ENCODE measurements at places on chromosomes 7 and 10.

DNA sequence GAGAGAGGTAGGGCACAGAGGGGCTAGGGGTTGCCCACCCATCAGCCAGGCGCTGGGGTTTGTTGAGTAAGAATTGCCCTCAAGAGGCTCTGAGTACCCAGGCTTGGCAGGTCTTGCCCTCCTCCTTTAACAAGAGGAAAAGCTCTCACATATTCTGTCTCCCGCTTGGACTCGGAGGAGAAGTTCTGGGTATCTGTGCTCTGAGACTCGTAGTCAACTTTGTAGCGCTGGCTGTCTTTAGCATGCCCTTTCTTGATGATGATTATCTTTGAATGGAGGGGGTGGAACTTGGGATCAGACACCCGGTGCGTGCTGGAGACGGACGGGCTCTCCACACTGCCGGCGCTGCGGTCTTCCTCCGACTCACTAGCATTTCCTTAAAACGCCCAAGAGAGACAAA is 4.0 kb downstream of the IGFBP3 start:
- H3K4me3 ChIP-seq = no peak overlapping the region
- DNase-seq = no peak
- no peak overlapping the region for H3K27ac ChIP-seq

GRCh38 chr10:48649349-48649944 is 35.2 kb upstream of the WDFY4 start:
- no peak for DNase-seq
- H3K27ac ChIP-seq = no peak overlapping the region
- H3K36me3 ChIP-seq = no peaks in the 10 kb centered on the region
- H3K4me3 ChIP-seq = no peak overlapping the region
- no peaks in the 10 kb centered on the region for H3K27me3 ChIP-seq

GRCh38 chr7:92854501-92855238 is 18.3 kb upstream of the CDK6 start:
- no peaks in the 10 kb centered on the region for H3K27me3 ChIP-seq
- H3K4me3 ChIP-seq = no peak overlapping the region
- no peak for DNase-seq
- no peaks in the 10 kb centered on the region for H3K36me3 ChIP-seq
- H3K4me1 ChIP-seq = no peaks in the 10 kb centered on the region

DNA sequence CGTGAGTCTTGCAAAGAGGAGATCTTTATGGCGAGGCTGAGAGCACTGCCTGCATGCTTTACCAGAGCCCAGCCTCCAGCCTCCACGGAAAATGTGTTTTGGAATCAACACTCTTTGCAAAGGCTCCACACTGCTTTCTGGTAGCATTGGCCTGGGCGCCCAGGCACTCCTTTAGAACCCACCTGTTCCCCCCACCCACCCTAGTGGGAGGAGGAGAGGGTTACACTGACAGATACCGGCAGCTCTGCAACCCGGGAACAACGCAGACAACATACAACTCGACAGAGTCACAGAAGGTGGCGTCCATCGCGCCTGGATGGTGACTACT is 5.5 kb upstream of the MNX1 start:
- H3K4me1 ChIP-seq = peaks cover 7% of the 10 kb centered on the region
- peaks cover 95% of the 10 kb centered on the region for H3K27me3 ChIP-seq
- no peak overlapping the region for H3K4me3 ChIP-seq
- H3K36me3 ChIP-seq = no peaks in the 10 kb centered on the region
- H3K27ac ChIP-seq = no peak overlapping the region
- DNase-seq = no peak

GRCh38 chr7:131637859-131638258 is 81.4 kb upstream of the PODXL start:
- peaks cover 2% of the 10 kb centered on the region for H3K27me3 ChIP-seq
- H3K36me3 ChIP-seq = no peaks in the 10 kb centered on the region
- peak; percentile 62 for DNase-seq
- H3K4me1 ChIP-seq = peaks cover 6% of the 10 kb centered on the region
- H3K27ac ChIP-seq = no peak overlapping the region

GRCh38 chr10:17375936-17376584 is 78.3 kb downstream of the ST8SIA6 start:
- no peak overlapping the region for H3K4me3 ChIP-seq
- no peaks in the 10 kb centered on the region for H3K27me3 ChIP-seq
- H3K36me3 ChIP-seq = no peaks in the 10 kb centered on the region
- H3K4me1 ChIP-seq = peaks cover 2% of the 10 kb centered on the region

- no peak for DNase-seq
- no peaks in the 10 kb centered on the region for H3K4me1 ChIP-seq
- no peak overlapping the region for H3K27ac ChIP-seq
- peaks cover 2% of the 10 kb centered on the region for H3K36me3 ChIP-seq
- H3K4me3 ChIP-seq = no peak overlapping the region
Observed at GRCh38 chr10:48418189-48418788, 111.8 kb downstream of the MAPK8 start.

GRCh38 chr7:28156401-28156800 is 24.2 kb downstream of the JAZF1 start:
- peaks cover 3% of the 10 kb centered on the region for H3K4me1 ChIP-seq
- H3K36me3 ChIP-seq = no peaks in the 10 kb centered on the region
- H3K27ac ChIP-seq = no peak overlapping the region
- no peak for DNase-seq

DNA sequence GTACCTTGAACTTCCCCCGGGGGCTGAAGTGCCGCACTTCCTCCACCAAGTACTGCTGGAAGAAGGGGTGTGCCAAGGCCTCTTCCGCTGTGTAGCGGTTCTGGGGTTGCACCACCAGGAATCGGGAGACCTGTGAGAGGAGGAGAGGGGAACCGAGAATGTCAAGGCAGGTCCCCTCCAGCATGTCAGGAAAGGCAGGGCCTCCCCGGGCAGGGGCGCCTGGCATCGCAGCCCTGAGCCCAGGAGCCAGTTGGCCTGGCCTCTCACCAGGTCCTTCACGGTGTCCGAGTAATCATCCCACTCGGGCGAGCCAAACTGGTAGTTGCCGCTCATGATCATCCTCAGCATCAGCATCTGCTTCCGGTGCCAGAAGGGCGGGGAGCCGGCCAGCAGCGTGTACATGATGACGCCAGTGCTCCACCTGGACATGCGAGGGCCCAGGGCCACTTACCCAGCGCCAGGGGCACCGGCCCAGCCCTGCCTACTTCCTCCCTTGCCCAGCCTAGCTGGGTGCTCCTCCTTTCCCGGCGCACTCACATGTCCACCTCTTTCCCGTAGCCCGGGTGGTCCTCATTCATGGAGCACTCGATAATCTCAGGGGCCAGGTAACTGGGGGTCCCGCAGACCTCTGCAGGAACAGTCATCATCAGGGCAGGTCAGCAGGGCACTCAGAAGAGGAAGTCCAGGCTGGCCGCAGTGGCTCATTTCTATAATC is 11.0 kb downstream of the PHKG1 start:
- no peak overlapping the region for H3K27ac ChIP-seq
- no peak overlapping the region for H3K4me3 ChIP-seq
- no peaks in the 10 kb centered on the region for H3K4me1 ChIP-seq
- no peak for DNase-seq

DNA sequence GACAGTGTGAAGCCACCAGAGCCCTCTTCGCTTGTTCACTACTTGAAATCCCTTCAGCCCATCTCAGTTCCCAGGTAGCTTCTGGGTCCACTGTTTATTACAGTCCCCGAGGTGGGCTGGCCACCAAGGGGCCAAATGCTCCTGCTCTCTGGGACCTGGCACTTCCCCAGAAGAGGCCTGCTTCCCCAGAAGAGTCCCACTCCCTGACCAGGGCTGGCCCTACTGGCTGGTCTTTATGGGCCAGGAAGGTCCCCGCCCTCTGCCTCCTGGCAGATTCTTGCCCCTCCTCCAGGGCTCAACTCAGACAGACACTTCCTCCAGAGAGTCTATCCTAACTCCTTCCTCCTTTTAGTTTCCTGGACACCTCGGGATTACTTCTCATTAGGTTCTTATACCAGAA is 70.7 kb upstream of the LRRC18 start:
- no peak overlapping the region for H3K4me3 ChIP-seq
- no peak for DNase-seq
- no peaks in the 10 kb centered on the region for H3K4me1 ChIP-seq
- H3K27ac ChIP-seq = no peak overlapping the region
- H3K36me3 ChIP-seq = no peaks in the 10 kb centered on the region

DNA sequence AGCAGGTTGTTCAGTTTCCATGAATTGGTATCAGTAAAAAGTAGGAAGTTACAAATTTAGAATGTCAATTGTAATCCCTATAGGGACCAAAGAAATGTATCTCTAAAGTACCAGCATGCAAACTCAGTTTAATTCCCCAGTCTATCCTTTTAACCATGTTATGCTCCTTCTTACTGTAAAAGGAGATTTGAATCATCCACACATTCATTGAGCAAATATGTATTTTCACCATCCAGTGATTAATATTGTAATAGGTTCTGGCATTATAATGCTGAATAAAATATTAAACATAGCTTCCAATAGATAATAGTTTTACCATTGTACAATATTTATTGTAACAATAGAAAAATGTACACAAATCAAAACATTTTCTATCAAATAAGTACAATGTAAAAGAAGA is 228.2 kb upstream of the SEMA3A start:
- H3K4me3 ChIP-seq = no peak overlapping the region
- H3K27ac ChIP-seq = no peak overlapping the region
- peaks cover 11% of the 10 kb centered on the region for H3K36me3 ChIP-seq

GRCh38 chr7:98322331-98323270 is 41.1 kb downstream of the BRI3 start:
- no peaks in the 10 kb centered on the region for H3K4me1 ChIP-seq
- DNase-seq = peak; percentile 38
- peaks cover 12% of the 10 kb centered on the region for H3K36me3 ChIP-seq
- no peak overlapping the region for H3K27ac ChIP-seq
- no peak overlapping the region for H3K4me3 ChIP-seq

- no peak overlapping the region for H3K27ac ChIP-seq
- H3K27me3 ChIP-seq = no peaks in the 10 kb centered on the region
- no peaks in the 10 kb centered on the region for H3K36me3 ChIP-seq
- no peak for DNase-seq
Observed at GRCh38 chr10:15681076-15681475, 38.6 kb downstream of the ITGA8 start.
